ENCODE measurements at places on chromosomes 3 and 15.
A peak's percentile ranks its signal among the peaks of the same experiment; 100 is the strongest.

GRCh38 chr3:152204218-152204617, 64.5 kb upstream of the MBNL1 start:
- DNase-seq: peak; percentile 55

GRCh38 chr3:31039145-31039544, 144.7 kb upstream of the GADL1 start:
- DNase-seq: no peak

DNA sequence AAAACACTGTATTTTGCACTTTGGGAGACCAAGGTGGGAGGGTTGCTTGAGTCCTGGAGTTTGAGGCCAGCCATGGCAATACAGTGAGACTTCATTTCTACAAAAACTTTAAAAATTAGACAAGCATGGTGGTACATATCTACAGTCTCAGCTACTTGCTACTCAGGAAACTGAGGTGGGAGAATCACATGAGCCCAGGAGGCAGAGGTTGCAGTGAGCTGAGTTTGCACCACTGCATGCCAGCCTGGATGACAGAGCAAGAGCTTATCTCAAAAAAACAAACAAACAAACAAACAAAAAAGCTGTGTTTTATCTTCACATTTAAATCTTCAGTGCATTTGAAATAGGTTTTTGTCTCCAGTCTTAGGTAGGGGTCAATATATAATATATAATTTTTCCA, 4.8 kb upstream of the SLC9C1 start:
- no peak for DNase-seq

DNA sequence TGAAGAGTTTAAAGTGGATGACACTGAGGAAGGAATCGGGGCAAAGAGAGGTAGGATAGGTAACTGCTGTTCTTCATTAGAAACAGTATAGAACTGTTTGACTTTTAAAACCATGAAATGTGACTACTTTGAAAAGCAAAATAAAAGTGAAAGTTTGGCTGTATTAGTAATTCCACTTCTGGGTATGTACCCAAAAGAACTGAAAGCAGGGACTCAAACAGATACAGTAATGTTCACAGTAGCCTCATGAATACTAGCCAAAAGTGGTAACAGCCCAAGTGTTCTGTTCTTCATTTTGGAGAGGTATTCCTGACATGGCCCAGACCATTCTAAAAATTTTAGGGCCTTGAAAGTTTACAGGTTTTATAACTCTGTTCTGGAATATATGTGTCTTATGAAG, 1055.4 kb downstream of the TBL1XR1 start:
- DNase-seq: no peak

GRCh38 chr3:87575550-87575949, 299.2 kb upstream of the POU1F1 start:
- no peak for DNase-seq

DNA sequence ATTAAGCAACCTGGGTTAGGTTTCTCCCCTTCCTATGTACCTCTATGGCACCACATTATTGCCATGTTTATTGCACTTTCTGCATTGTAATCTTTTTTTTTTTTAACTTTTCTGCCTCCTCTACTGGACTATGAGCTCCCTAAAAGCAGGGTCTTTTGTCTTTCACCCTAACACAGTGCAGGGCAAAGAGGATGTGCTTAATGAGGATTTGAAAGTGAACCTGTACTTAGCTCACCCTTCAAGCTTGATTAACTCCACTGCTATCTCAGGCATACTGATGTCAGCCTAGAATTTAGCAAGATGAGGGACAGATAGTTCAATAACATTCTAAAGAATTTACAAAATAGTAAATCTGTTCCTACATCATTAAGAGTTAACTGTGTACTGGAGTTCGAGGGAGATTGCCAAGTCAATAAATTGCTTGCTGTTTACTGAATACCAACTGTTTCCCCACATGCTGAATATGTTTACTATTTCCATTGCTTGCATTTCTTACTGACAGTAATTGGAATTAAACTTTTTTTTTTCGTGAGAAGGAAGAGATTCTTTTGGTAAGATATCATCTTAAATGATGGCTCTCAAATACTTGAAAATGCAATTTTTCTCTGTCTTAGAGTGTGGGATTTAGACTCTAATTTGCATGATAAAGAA, 15.7 kb upstream of the PPARG start:
- DNase-seq: no peak

DNA sequence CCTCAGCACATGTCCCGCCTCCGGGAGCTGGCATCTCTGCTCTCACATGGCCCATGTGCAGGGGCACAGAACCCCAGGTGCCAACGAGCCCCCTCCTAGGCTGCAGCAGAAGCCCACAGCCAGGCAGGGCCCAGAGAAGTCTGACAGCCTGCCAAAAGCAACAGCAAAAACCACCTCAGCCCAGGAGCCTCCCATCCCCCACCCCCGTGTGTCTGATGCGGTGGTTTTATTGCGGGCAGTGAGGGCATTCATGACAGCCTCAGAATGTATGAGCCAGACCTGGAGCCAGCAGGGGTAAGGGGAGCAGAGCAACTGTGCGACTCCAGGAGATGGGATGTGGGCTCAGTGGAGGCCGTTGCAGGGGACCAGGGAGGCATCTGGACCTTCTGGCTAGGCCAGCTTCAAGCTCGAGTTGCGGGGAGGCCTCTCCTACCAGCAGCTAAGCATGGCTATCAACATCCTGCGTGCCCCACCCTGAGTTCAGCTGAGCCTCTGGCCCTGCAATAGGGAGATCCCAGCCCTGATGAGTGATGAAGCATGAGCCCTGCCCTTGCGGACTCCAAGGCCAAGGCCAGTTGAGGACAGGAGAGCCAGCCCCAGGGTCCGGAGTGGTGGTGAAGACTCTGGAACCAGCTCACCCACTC, 52.5 kb downstream of the CYP11A1 start:
- no peak for DNase-seq

DNA sequence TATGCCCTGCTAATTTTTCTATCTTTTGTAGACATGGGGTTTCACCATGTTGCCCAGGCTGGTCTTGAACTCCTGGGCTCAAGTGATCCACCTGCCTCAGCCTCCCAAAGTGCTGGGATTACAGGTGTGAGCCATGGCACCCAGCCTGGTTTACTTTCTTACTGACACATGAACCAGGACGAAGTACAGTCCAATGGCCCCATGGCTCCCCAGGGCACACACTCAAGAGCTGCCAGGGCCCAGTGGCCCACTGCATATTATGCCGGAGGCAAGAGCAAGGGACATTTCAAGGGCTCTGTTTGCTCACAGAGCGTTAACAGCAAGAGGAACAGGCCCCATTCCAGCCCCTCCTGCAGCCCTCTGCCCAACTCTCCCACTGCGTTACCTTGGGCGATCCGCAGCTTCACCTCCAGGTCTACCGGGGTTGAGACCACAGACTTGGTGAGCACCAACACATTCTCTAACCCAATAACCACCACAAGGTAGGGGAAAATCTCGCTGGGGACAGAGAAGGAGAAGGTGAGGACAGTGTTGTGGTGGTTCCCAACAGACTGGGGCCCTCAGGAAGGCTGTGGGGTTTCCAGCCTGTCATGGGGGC, 42.8 kb downstream of the PTPN23 start:
- DNase-seq: no peak
